ENCODE measurements at places on chromosomes 12 and 14. TPM values are rescaled to one million over a fixed set of nuclear protein-coding genes. Genes with fewer than 3 reads are reported as not detected.

GRCh38 chr14:54935100-54935499, 32.5 kb upstream of the GCH1 start:
- H3K36me3 ChIP-seq, result no peaks in the 10 kb centered on the region
- no peak for DNase-seq
- H3K4me3 ChIP-seq, result no peak overlapping the region
- H3K4me1 ChIP-seq, result no peaks in the 10 kb centered on the region
- H3K27ac ChIP-seq, result no peak overlapping the region
- no peaks in the 10 kb centered on the region for H3K27me3 ChIP-seq

DNA sequence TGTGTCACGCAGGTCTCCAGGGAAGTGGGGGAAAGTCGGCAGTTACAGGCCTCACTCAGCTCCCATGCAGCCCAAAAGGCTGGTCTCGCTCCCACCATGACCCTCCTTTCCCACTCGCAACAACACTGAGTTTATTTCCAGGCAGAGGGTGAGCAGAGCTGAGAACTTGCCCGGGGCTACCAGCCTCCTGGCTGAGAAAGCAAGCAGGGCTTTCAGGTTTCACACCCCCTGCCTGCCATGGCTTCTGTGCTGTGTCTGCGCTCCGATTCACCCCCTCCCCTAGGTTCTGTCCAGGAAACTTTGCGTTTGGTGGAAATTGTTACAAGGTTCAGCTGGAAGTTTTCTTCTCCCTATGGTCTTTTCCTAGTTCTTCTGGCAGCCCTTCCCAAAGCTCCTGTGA, 17.1 kb downstream of the OR10G2 start:
- DNase-seq, result no peak
- no peak overlapping the region for H3K4me3 ChIP-seq
- no peaks in the 10 kb centered on the region for H3K27me3 ChIP-seq
- no peak overlapping the region for H3K27ac ChIP-seq
- H3K36me3 ChIP-seq, result no peaks in the 10 kb centered on the region

DNA sequence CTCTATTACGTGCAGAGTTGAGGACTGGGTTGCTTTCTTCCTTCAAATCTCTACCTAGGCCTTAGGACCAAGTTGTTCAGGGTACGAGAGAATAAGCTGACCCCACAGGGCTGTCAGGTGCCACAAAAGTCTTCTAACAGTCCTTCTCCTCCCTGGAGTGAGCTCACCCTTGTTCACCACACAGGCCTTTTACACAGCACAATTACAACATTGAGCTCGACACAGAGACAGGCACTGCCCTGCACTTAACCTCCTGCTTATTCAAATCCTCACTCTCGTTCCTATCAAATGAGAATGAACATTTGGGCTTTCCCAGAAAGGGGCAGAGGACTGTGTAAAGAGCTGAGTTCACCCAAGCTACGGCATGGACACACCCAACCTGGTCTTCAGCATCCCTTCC, 2.4 kb downstream of the GALNT6 start:
- peaks cover 46% of the 10 kb centered on the region for H3K4me1 ChIP-seq
- H3K27me3 ChIP-seq, result no peaks in the 10 kb centered on the region
- no peak for DNase-seq
- peaks cover 12% of the 10 kb centered on the region for H3K36me3 ChIP-seq
- no peak overlapping the region for H3K4me3 ChIP-seq
- H3K27ac ChIP-seq, result peak overlapping the region; percentile 51

GRCh38 chr12:108237272-108237671, 101.8 kb downstream of the CMKLR1 start:
- DNase-seq, result no peak
- H3K27ac ChIP-seq, result no peak overlapping the region
- H3K4me3 ChIP-seq, result no peak overlapping the region
- H3K27me3 ChIP-seq, result peaks cover 5% of the 10 kb centered on the region
- no peaks in the 10 kb centered on the region for H3K4me1 ChIP-seq

The TAS2R42 gene
- not detected for polyA plus RNA-seq

The TMTC2 gene
- polyA plus RNA-seq, result 3.7 TPM

The FGF23 gene
- not detected for polyA plus RNA-seq

The CCDC88C gene
- 1.9 TPM for polyA plus RNA-seq

The SLC10A1 gene
- polyA plus RNA-seq, result not detected
